Non-pigmented ciliary epithelial cell (primary cell): ENCODE measurements at places on chromosomes 2 and 18.
A peak's percentile ranks its signal among the peaks of the same experiment; 100 is the strongest.

- no peak for DNase-seq
Observed at GRCh38 chr18:911025-911424, 6.4 kb downstream of the ADCYAP1 start.

DNA sequence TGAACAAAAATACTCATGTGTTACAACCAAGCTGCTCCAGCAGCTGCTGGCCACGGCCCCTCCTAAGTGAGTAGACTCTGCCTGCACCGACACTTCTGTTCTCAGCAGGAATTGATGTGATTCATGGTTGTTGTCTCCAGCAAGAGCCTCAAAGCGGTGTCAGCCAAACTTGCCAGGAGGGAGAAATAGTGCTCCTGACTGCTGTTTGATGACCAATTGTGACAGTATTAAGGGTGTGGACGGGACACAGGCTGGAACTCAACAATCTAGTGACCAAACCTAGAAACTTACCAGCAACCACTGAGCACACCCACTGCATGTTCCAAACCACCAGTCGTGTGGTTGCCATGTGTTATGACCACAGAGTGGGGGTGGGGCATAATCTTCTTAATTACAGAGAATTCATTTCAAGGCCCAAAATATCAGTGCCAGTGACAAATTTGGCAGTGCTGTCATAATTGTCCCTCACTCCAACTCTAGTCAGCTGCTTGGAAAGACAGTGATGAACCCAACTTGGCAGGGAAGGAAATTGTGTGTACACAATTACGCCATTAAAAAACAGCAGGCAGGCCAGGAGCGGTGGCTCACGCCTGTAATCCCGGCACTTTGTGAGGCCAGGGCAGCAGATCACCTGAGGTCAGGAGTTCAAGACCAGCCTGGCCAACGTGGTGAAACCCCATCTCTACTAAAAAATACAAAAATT is 30.4 kb downstream of the FBLN7 start:
- DNase-seq = no peak

GRCh38 chr2:226794196-226794661 is 5.4 kb downstream of the IRS1 start:
- no peak for DNase-seq

- DNase-seq = no peak
Observed at GRCh38 chr2:43420389-43420801, 175.4 kb downstream of the THADA start.

- DNase-seq = no peak
Observed at GRCh38 chr2:156065912-156066311, 266.6 kb downstream of the NR4A2 start.

- DNase-seq = no peak
Observed at GRCh38 chr2:63048367-63049171, 2.1 kb upstream of the OTX1 start.

- no peak for DNase-seq
Observed at GRCh38 chr2:58514252-58514651, 273.1 kb upstream of the FANCL start.

DNA sequence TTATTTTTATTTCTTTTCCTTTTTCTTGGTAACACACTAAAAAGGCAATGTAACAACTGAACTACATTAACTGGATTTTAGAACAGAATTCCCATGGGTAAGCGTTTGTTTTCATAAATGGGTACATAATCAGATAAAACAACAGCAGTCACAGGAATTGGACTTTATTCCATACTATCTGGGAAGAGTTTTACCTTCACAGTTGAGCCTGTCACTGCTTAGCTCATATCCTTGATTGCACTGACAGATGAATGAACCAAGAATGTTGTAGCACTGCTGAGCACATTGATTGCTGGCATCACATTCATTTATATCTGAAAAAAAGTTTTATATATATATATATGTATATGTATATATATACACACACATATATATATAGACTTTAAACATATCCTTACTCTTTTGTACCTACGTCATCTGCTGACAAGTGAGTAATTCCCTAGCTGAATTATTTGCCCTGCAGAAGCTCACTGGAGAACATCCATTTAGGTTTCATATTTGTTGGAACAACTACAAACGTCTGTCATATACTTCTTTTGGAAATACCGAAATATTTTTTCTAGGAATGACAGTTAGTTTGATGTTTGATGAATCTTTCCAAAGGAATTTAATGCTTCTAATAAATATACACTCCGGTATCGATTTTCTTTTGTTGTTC is 47.0 kb downstream of the EFEMP1 start:
- DNase-seq = no peak

- no peak for DNase-seq
Observed at GRCh38 chr2:120576509-120577474, 158.9 kb upstream of the GLI2 start.

DNA sequence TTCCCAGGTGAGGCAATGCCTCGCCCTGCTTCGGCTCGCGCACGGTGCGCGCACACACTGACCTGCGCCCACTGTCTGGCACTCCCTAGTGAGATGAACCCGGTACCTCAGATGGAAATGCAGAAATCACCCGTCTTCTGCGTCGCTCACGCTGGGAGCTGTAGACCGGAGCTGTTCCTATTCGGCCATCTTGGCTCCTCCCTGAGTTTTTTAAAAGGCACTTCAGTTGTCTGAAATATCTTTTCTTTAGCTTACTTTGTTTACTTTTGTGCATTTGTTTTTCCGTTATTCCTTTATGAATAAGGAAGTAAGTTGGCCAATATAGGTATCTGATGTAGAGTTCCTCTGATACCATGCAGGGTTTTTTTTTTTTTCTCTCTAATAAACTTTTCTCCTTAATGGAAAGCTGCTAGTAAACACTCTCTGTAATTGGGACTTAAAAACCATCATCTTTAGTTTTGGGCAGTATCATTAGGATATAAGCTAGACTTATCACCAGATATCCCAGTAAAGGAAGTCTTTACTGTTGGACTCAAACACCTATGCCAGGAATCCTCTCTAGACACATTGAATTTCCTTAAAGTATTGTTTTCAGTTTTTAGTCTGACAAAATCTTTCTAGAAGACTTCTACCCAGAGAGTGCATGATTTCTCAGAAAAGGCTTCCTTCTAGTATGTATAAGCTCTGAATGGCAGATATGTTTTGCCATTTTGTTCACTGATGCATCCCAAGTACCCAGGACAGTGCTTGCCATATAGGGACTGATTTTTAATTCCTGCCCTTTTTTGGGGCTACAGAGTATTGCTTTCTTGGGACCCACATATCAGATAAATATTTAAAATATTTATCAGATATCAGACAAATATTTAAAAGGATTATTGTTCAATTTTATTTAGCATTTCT is 35.8 kb upstream of the DYSF start:
- no peak for DNase-seq

GRCh38 chr2:18630941-18631340 is 41.6 kb upstream of the NT5C1B start:
- no peak for DNase-seq

DNA sequence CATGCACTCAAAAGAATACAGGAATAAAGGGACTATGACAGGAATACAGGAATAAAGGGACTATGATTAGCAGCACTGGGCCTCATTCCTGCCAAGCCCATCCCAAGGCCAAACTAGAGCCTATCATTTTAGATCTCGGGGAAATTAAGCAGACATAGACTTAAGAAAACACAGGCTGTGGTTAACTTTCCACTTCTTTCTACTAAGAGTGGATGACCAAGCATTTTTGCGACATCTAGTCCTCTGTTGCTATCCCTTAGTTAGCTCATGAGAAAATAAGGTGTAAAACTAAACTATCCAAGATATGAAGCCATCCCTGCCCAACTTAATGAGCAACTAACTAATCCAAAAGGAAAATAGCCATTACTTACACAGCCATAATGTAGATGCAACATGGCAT is 5.9 kb downstream of the LYPD1 start:
- no peak for DNase-seq

GRCh38 chr2:171185165-171185818 is 24.6 kb upstream of the TLK1 start:
- no peak for DNase-seq

DNA sequence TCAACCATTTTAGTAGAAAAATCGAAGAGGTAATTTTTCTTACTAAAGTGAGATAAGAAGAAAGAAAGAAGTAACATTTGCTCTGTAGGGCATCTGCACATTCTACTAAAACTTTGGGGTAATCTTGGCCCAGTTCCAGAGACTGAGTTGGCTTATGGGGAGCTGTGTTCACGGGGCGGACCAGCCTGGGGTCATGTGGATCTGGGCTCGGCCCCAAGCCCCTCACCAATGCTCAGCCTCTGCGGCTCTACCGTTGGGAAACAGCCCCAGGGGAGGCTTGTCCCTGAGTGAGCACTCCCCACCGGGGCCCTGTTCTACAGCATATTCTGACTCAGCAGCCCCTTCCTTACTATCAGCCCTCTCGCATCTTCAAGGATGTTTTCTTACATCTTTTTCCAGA is 132.3 kb downstream of the RTP5 start:
- no peak for DNase-seq

- no peak for DNase-seq
Observed at GRCh38 chr2:857081-857480, 93.6 kb upstream of the SNTG2 start.

- DNase-seq = no peak
Observed at GRCh38 chr2:39027421-39027820, 93.4 kb downstream of the SOS1 start.

GRCh38 chr18:62300359-62300963 is 24.6 kb upstream of the TNFRSF11A start:
- DNase-seq = no peak

GRCh38 chr2:83369601-83370418 is 1089.3 kb downstream of the SUCLG1 start:
- no peak for DNase-seq

DNA sequence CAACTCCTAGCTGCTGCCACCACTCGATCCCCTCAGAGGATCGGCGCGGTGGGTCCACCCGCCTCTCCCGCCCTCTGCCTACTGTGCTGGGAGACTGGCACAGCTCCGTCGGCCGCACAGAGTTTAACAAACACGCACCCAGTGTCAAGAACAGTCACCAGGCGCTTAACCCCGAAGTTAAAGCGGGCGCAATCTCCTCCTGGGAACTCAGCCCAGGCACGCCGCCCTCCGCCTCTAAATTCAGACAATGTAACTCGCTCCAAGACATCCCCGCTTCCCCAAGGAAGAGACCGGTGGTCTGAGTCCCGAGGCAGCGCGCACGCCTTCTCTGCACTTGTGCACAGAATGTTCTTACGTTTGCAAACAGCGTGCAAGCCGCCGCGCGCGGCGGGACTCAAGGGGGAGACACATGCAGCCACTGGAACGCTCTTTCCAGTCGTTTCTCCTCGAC is 533 bp downstream of the CXCR4 start:
- DNase-seq = no peak

GRCh38 chr2:234130777-234131181 is 80.3 kb downstream of the SPP2 start:
- DNase-seq = no peak

GRCh38 chr18:3074087-3074486 is 61.1 kb upstream of the LPIN2 start:
- no peak for DNase-seq

GRCh38 chr2:219736209-219736608 is 108.8 kb downstream of the SLC4A3 start:
- DNase-seq = peak; percentile 45

DNA sequence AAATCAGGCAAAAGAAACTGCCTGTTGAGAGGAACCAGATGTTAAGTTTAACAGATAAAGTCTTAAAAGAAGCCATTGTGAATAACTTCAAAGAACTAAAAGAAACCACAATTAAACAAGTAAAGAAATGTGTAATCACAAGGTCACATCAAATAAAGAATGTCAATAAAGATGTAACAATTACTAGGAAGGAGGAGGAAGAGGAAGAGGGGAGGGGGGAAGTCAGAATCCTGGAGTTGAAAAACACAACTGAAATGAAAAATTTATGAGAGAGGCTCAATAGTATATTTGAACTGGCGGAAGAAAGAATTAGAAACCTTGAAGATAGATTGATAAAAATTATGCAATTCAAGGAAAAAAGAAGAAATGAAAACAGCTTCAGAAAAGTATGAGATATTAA is 88.4 kb upstream of the CRIM1 start:
- DNase-seq = no peak

GRCh38 chr2:167406558-167406957 is 518.3 kb downstream of the XIRP2 start:
- DNase-seq = peak; percentile 96
